ENCODE measurements at places on chromosomes 12 and 14.

DNA sequence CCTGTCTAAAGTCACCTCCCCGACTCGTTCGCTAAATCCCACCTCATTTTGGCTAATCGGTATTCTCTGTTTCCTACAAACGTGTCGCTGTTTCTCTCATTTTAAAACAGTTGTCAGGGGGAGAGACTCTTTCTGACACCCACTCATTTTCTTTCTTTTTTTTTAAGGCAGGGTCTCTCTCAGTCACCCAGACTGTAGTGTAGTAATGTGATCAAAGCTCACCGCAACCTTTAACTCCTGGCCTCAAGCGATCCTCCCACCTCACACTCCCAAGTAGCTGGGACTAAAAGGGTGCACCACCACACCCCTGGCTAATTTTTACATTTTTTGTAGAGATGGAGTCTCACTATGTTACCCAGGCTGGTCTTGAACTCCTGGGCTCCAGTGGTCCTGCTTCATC is 19.1 kb downstream of the WDR20 start:
- DNase-seq: no peak

- no peak for DNase-seq
Measured at GRCh38 chr12:120229487-120230325, 28.8 kb upstream of the RPLP0 start.

- DNase-seq: no peak
Measured at GRCh38 chr14:28756884-28757570, 9.6 kb upstream of the FOXG1 start.

DNA sequence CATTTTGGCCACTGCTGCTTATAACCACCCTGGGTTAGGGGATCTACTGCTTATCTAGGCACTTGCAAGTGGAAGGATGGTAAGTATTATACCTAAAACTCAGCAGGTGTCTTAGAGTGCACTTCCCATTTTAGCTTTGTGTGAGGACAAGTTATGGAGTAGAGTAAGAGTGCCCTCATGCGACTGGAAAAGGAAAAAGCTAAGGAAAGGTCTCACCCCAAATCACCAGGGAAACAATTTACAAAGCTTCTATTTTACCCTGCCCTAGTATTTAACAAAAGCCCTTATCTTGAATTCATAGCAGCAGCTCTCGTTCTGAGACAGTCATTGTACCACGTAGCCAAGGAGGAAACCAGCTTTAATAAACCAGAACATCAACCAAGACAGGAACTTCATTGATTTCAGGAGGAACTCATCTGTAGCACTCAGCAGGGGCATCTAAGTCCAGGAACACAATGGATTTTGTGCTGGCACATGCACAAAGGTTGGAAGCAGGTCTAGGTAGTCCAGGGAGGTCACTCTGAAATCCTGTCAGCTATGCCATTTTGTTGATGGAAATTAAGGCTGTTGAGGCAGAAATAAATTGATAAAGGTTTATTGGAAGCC is 2.9 kb downstream of the RDH12 start:
- DNase-seq: no peak

- no peak for DNase-seq
Measured at GRCh38 chr12:10088031-10088430, 10.8 kb downstream of the CLEC1A start.

- DNase-seq: no peak
Measured at GRCh38 chr14:79331830-79332229, 879.5 kb downstream of the DIO2 start.

- no peak for DNase-seq
Measured at GRCh38 chr12:104672501-104673265, 215.9 kb downstream of the CHST11 start.

DNA sequence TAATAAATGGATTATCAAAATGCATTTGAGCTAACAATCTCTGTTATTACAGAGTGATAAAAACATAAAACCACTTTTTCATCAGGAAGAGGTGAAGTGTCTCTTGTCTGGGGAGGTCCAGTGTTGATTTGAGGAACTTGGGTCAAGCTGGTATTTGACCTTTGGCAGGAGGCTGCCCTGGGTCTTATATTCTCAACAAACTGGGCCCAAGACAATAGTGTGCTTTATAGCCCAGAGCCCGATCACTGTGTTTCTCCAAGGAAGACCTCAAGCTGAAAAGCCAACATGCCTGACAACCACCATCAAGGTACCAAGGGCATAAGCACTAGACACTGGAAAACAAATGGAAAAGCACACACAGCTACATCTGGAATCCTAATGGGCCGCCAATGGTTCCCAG is 137.0 kb downstream of the SLC25A21 start:
- no peak for DNase-seq

GRCh38 chr12:92634202-92634601 is 68.6 kb upstream of the PLEKHG7 start:
- no peak for DNase-seq

DNA sequence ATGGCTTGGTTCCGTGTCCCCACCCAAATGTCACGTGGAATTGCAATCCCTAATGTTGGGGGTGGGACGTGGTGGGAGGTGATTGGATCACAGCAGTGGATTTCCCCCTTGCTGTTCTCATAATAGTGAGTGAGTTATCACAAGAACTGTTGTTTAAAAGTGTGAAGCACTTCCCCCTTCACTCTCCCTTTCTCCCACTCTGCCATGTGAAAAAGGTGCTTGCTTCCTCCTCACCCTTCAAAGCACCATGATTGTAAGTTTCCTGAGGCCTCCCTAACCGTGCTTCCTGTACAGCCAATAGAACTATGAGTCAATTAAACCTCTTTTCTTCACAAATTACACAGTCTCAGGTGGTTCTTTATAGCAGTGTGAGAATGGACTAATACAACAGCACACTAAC is 5.3 kb upstream of the CEP128 start:
- DNase-seq: no peak

DNA sequence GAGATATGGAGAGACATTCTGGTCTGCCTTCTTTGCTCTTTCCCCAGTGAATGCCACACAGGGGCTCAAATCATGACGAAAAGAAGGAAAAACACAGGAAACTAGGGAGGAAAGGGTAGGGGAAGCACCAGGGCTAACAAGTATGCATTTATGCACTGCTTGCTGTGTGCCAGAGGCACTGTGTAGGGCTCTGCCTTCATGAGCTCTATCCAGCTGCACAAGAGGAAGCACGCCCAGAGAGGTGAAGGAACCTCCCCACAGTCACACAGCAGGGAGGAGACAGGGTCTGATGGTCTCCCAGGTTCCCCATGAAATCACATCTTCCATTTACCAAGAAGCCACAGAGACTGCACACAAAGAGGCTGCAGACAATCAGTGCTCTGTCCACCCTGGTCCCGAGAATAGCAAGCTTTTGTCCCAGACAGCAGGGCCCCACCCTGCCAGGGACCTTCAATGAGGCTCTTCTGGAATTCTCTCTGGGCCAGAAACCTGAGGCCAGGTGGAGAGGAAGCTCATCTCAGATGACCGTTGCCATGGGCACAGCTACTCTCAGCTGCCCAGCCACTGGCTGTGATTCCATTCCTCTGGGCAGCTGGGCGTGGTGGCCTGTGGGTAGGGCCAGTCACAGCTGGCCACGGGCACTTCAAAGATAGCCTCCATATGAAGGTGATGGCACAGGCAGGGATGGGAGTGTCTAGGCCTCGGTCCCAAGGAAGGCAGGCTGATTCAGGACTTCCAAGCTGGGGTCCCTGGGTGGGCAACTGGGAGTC is 7.3 kb upstream of the TRPV4 start:
- DNase-seq: no peak

GRCh38 chr12:75480469-75480949 is at the start of gene GLIPR1:
GLIPR1 (plus strand) TSS chr12:75480755; CDS start chr12:75480881, 126 bp downstream.
- DNase-seq: peak; percentile 48

DNA sequence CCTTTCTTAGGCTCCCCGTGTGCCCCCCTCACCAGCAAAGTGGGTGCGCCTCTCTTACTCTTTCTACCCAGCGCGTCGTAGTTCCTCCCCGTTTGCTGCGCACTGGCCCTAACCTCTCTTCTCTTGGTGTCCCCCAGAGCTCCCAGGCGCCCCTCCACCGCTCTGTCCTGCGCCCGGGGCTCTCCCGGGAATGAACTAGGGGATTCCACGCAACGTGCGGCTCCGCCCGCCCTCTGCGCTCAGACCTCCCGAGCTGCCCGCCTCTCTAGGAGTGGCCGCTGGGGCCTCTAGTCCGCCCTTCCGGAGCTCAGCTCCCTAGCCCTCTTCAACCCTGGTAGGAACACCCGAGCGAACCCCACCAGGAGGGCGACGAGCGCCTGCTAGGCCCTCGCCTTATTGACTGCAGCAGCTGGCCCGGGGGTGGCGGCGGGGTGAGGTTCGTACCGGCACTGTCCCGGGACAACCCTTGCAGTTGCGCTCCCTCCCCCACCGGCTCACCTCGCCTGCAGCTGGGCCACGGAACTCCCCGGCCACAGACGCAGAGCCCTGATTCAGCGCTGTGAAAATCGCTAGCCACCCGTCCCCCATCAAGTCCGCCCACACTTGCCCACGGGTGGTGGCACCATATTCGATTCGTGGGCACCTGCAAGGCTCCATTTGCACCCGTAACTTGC is 1.3 kb downstream of the TMEM233 start:
- DNase-seq: no peak

DNA sequence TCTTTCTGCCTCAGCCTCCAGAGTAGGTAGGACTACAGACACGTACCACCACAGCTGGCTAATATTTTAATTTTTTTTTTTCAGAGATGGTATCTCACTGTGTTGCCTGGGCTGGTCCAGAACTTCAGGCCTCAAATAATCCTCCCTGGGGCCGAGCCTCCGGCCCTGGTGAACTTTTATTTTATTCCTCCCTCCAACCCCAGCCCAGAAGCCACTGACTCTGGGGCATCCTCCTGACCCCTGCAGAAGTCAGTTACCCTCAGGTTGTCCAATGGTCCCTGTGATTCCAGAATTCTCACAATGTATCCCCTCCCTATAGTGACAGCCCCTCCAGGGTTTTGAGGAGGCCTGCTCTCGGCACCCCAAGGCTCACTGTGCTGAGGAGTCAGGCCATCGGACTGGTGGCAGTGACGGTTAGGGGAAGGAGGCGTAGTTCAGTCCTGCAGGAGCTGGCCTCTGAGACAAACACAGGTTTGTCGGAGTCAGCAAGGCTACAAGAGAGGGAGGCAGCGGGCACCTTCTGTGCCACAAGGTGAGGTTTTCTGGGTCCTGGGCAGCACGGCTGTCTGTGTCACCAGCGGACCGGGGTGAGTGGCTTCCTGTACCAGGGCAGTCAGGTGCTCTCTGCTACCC is 19.4 kb upstream of the FIGNL2 start:
- DNase-seq: no peak

DNA sequence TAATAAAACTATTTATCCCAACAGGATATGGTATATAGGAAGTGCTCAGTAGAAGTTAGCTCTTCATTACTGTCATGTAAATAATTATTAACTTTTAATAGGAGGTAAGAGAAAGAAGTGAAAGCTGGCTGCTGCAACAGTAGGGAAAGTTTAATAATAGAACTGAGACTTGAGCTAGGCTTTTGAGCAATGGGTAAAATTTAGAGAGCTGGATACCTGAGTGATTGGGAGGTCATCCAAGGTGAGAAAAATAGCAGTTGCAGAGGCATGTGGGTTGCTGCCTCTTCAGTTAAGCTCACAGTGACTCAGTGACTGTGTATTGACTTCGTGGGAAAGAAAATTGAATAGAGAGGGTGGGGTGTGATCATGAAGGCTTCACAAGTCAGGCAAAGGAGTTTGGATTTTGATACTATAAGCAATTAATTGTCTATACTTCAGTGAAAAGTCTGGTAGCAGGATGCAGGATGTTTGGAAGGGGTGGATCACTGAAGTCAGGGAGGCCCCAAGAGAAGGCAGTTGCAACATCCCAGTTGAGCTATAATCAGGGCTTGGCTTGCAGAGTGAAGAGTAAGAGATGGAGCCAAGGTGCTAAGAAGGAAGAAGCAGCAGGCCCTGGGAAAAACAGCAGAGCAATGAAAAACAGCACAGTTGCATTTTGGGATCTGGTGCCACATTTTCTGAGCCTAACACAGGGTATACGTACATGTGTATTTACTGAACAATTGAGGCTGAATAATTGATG is 172.0 kb upstream of the FRMD6 start:
- DNase-seq: no peak

- DNase-seq: no peak
Measured at GRCh38 chr12:30862486-30862885, 64.1 kb upstream of the TSPAN11 start.

- no peak for DNase-seq
Measured at GRCh38 chr12:59086126-59086525, 165.8 kb upstream of the LRIG3 start.

DNA sequence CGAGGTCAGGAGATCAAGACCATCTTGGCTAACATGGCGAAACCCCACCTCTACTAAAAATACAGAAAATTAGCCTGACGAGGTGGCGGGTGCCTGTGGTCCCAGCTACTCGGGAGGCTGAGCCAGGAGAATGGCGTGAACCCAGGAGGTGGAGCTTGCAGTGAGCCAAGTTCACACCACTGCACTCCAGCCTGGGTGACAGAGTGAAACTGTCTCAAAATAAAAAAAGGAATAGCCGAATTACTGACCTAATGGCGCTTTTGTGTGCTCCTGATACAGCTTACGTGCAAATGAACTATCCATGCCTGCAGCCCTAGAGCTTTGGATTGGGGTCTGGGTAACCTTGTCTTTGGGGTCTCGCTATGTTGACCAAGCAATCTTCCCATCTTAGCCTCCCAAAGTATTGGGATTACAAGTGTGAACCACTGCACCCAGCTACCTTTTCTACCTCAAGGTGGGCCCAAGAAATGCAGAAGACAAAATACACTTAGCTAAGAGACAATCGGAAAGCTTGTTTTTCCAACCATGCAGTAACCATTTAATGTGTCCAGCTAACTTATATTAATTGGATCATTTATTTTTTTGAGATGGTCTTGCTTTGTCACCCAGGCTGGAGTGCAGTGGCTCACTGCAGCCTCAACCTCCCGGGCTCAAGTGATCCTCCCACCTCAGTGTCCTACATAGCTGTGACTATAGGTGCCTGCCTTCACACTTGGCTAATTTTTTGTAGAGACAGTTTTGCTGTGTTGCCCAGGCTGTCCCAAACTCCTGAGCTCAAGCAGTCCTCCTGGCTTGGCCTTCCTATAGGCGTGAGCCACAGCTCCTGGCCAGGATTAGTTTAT is 5.5 kb downstream of the PABPN1 start:
- DNase-seq: no peak

DNA sequence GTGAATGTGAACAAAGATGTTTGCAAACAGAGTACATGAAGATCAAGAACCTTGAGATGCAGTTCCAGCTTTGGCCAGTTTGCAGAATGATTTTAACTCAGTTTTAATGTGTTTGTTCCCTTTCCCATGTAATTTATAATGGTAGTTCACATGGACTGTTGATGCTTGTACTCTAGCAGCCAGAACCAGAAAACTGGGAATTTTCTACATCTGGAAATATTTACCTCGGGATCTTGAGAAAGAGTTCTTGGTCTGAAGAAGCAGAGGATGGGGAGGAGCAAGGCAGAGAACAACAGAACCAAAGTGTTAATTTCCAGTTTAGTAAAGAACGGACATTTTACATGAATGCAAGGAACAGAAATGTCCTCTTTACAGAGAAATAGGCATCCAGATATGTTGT is 37.0 kb upstream of the PMCH start:
- no peak for DNase-seq
